ENCODE measurements at places on chromosomes 6 and 20.

DNA sequence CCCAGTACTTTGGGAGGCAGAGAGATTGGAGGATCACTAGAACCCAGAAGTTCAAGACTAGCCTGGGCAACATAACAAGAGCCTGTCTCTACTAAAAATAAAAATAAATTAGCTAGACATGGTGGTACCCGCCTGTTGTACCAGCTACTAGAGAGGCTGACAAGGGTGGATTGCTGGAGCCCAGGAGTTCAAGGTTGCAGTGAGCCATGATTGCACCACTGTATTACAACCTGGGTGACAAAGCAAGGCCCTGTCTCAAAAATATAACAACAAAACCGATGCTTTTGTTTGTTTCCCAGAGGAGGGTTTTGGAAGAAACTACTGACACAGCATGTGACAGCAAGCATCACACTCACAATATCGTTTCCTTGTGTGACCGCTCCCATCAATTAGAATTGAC is 119.6 kb downstream of the TSHZ2 start:
- DNase-seq = no peak

DNA sequence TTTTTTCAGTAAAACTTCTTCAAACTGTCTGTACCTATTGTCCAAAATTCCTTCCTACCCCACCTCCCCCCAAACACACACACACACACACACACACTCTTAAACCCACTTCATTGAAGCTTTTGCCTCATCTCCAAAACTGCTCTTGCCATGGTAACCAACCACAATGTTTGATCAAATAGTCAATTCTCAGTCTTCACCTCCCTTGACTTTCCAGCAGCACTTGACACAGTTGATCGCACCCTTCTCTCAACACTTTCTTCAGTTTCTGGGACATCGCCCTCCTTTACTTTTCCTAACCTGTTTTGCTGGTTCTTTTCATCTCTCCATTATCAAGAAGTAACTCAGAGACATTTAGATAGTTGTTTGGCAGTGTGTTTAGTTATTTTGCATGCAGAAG is 71.5 kb upstream of the COL21A1 start:
- DNase-seq = no peak

DNA sequence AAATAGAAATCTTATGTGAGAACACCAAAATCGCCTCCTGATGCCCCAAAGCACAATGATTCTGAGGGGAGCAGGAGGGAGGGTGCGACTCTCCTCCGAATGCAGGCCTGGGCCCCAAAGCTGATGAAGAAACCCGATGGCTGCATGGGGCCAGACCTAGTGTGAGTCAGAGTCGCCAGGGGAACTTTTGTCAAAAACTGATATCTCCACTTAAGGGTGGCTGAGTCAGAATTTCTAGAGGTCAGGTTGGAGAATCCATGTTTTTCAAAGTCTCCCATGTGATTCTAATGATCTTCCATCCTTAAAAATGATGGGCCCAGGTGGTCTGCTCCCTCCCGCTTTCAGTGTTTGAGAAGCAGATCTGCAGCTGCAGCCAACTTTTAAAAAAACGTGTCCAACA is 172.8 kb downstream of the BACH2 start:
- DNase-seq = no peak

GRCh38 chr6:22466665-22467245 is 102.6 kb upstream of the HDGFL1 start:
- no peak for DNase-seq

- DNase-seq = peak; percentile 24
Observed at GRCh38 chr6:111737065-111737521, 131.4 kb upstream of the TRAF3IP2 start.

DNA sequence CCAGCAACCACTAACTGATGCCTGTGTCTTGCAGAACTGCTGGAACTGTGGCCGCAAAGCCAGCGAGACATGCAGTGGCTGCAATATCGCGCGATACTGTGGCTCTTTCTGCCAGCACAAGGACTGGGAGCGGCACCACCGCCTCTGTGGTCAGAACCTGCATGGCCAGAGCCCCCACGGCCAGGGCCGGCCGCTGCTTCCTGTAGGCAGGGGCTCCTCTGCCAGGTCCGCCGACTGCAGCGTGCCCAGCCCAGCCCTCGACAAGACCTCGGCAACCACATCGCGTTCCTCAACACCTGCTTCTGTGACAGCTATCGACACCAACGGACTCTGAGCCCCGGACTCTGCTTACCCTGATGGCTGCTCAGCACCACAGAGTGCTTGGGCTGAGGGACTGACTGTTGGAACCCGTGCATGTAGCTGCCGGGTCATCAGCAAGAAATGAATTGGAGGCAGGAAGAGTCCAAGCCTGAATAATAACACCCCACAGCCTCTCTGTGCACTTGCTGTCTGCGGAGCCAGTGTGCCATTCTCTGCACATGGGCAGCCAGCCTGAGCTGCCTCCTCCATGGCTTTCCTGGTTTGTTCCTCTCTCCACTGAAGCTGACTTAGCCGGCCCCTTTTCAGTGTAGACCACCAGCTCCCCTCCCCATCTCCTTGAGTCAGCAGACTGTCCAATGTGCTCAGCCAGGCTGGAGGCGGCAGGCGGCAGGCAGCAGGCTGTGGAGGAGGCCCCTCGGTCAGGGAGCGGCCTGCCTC is 17.6 kb upstream of the C20orf144 start:
- DNase-seq = no peak

DNA sequence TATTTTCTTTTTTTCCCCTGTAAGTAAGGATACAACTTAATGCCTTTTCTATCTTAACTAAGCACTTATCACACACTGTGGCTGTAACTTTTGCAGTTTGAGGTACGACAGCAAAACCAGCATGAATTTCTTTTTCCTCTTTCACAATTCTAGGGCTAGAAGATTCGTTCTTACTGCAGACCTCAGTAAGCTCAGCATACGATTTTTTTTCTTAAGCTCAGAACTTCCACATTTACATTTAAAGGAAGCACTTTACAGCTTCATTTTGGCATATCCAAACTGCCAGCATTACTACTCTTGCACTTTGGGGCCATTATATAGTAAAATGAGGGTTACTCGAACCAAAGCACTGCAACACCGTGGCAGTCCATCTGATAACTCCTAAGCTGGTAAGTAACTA is 889 bp upstream of the CHMP4B start:
- DNase-seq = no peak

- DNase-seq = no peak
Observed at GRCh38 chr6:77373955-77374354, 89.3 kb downstream of the HTR1B start.

GRCh38 chr6:39707962-39708683 is 17.1 kb downstream of the KIF6 start:
- DNase-seq = no peak

- DNase-seq = no peak
Observed at GRCh38 chr6:128347123-128347522, 173.3 kb downstream of the PTPRK start.

DNA sequence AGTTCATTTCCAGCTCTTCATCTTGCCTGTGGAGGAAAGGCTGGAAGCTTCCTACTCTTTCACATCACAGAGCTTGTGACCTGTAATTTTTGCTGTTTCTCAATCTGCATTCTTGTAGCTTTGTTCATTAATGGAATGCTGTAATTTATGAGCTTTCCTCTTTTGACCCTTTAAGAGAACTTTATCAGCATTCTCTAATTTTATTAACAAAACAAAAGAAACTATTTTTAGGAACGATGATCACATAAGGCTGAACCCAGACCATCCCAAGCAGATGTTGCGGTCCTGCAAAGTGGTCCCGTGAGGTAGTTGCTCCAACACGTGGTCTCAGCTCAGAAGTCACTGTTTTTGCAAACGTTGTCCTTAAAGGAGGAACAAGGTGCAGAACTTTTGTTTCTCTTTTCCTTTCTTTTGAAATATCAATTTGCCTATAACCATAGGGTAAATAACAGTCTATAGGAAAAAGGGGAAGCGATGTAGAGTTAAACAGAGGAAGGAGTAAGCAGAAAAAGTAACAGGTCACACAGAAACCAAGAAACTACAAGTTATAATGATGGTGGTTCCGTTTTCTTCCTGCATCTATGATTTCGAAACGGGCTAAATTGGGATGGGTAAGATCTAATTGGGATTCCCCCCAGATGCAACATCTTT is 121.3 kb upstream of the PHACTR1 start:
- DNase-seq = no peak

DNA sequence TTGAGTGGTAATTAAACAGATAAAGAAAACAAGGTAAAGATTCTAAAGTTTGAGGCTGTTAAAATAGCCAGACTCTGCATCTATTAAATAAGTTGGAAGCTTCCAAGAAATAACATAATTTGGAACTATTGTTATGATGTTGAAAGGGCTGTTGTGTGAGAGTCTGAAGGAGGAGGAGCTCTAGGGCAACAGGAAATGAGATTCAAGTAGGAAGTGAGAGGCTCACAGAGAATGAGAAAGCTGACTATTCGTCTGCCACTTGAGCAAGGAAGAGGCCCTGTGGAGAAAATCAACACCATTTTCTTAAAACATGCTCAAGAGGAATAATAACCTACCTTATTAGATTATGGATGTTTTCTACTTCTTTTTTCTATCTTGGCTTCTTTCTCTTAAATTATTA is 185.2 kb downstream of the SLC24A3 start:
- DNase-seq = no peak

DNA sequence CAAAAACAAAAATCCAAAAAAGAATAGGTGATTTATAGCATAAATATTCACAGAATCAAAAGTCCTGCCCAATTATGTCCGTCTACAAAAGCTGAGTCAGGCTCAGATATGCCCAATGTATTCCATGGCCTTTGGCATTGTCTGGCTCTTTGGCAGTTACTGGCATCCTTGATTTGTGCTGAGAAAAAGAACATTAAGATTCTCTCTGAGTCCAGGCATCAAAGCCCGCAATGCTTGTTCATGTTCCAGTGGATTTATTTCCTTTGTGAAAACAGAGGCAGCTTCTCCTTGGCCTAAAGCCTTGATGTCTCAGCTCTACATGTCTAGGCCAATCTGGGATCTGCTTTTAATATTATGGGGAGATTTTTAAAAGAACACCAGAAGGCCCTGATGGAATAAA is 76.1 kb upstream of the SLC4A11 start:
- DNase-seq = no peak

- no peak for DNase-seq
Observed at GRCh38 chr6:101806241-101806640, 412.7 kb downstream of the GRIK2 start.

DNA sequence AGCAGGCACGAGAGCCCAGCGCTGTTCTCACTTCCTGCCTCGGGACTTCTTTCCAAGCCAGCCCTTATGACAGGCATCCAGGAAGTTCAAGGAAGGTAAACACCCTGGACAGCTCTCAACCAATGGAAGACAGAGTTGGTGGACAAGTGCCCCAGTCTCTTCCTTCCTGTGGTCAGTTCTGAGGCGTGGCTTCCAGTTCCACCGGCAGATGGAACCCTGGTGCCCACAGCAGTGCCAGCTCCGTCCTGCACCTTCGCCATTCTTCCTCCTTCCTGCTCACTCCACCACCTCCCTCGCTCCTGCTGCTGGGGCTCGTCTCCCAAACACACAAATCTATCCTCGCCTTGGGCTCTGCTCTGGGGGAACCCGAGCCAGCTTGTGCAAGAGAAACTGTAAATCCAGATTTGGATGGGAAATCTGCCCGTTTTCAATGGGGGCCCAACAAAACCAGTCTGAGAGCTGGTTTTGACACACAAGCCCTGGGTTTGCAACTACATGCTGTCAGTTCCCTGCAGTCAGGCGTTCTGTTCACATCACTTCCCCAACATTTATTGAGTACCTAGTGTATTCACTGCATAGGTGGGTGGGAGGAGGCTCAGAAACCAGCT is 162.7 kb downstream of the GRM4 start:
- DNase-seq = no peak

GRCh38 chr6:137744877-137745276 is 122.2 kb upstream of the TNFAIP3 start:
- DNase-seq = no peak

DNA sequence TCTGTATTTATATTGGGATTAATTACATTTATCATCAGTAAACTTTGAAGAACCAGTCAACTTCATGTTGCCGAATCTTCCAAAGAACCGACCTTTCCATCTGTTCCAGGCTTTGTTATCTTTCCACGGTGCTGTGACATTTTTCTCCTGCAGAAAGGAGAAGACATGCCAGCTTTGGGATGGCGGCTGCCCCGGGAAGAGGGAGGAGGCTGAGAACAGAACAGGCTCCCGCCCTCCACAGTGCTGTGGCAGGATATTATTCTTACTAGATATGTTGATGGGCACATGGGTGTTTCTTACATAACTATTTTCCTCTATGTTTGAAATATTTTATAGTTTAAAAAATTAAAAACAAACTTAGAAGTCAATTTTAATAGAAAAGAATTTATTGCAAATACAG is 44.9 kb downstream of the GINS1 start:
- no peak for DNase-seq

DNA sequence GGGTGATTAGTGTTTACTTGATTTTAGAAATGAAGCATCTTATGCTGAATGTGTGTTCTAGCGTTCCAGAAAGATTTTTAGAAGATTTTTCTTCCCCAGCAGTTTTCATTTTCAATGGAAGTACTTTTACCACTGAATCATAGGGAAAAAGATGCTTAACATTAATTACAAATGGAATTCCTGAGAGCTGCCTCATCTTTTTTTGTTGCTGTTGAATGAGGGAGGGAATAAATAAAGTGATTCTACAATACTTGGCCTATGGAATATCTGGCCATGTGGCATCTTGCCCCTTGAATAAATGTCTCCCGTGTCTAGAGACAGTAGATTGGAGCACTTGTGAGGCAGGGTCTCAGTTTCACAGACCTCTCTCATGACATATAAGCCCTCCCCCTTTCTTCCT is 44.1 kb upstream of the SLC22A1 start:
- DNase-seq = no peak

DNA sequence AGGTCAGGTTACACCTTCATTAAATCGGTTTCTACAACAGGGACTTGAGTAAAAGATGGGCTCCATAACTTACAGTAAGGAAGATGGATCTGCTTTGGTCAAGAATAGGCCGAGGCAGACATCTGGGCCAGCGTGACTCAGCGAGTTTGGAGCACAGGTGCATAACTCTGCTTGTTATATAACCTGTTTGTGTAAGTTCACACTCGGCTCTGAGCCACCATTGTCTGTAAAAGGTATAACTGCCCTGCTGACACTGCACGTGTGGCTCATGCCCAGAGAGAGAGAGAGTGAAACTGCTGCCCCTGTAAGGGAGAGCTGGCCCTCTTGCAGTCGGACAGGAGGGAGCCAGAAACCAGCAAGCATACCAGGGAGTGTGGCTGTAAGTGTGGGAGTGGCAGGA is 737.9 kb upstream of the SLC35B3 start:
- no peak for DNase-seq

- DNase-seq = peak; percentile 88
Observed at GRCh38 chr6:42978839-42979522, at the start of gene PEX6. PEX6 (minus strand) TSS chr6:42979181; CDS start chr6:42979150, 31 bp downstream.

DNA sequence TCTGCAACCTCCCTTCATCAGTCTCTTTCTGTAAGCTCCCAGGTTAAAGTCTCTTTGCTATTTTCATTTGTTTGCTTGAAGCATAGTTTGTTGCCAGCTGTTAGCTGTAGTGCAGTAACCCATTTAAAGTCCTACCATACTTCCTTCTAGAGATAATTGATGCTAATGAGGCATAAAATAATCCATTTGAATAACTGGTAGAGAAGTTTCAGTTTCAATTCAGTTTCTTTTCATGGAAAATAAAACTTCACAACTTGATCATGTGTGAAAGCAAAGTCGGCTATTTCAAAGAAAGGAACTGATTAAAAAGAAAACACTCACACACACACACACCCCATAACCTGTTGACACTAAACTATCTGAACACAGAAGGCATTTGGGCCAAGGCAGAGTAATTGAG is 68.5 kb upstream of the TENT5A start:
- DNase-seq = no peak

- DNase-seq = no peak
Observed at GRCh38 chr20:39993742-39994141, 695.3 kb downstream of the MAFB start.

GRCh38 chr20:59835057-59835447 is 98.4 kb downstream of the SYCP2 start:
- no peak for DNase-seq

GRCh38 chr6:139287868-139288267 is 3.9 kb downstream of the TXLNB start:
- no peak for DNase-seq

Data from NCI-H2081 (cell line).